ENCODE measurements at places on chromosomes 2 and 18.

GRCh38 chr2:191800874-191801273 is 46.0 kb downstream of the CAVIN2 start:
- no peaks in the 10 kb centered on the region for H3K4me1 ChIP-seq
- H3K36me3 ChIP-seq, result no peaks in the 10 kb centered on the region
- no peak for DNase-seq

- no peaks in the 10 kb centered on the region for H3K27me3 ChIP-seq
- DNase-seq, result no peak
- H3K27ac ChIP-seq, result no peak overlapping the region
- peaks cover 35% of the 10 kb centered on the region for H3K4me1 ChIP-seq
- H3K4me3 ChIP-seq, result no peak overlapping the region
- peaks cover 21% of the 10 kb centered on the region for H3K36me3 ChIP-seq
These were observed 96.6 kb upstream of the ALPP start for GRCh38 chr2:232281858-232282507.

GRCh38 chr2:100803334-100803733 is 16.6 kb upstream of the NPAS2 start:
- H3K4me3 ChIP-seq, result no peak overlapping the region
- H3K4me1 ChIP-seq, result no peaks in the 10 kb centered on the region
- H3K27me3 ChIP-seq, result no peaks in the 10 kb centered on the region
- no peaks in the 10 kb centered on the region for H3K36me3 ChIP-seq

DNA sequence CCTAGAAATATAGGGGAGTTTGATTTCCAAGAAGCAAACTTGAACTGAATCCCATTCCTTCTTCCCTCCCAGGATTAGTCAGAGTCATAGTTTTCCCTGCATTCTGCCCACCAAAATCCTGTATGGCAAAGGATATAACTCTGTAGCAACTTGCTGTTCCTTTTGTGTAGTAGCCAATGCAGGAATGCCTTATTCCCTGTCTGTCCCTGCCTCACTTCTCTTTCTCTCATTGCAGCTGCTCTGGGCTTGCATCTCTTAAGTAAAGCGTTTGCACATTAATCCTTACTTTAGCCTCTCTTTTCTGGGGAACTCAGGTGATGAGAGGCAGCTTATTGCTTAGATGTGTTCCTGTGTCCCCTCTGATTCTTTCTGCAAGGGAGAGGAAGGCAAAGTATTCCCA is 333.1 kb upstream of the VWC2L start:
- no peak overlapping the region for H3K4me3 ChIP-seq
- H3K27ac ChIP-seq, result no peak overlapping the region
- H3K4me1 ChIP-seq, result no peaks in the 10 kb centered on the region
- no peaks in the 10 kb centered on the region for H3K27me3 ChIP-seq

DNA sequence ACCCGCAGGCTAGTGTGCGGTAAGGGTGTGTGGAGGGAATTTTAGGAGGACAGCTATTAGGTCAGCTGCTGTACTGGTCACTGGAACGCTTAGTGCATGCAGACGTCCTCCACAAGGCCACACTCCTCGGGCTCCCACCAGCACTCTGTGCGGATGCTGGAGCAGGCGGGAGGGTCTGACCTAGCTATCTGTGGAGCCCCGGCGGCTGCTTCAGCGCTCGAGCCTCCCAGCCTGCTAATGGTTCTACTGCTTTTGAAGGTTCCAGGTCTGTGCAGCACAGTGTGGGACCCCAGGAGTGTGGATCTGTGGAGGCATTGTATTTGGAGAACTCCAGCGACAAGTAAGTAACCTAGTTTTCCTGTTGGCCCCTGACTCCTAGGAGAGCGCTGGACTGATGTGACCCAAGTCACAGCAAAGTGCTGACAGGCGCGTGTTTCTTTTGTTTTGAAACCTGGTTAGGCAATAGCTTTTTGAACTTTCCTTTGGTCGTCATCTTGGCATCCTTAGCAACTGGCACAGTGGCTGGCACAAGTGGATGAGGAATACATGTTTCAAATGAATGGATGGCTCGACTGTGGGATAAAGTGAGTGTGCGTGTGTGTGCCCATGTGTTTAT is 113.5 kb downstream of the ZNF236 start:
- H3K4me3 ChIP-seq, result no peak overlapping the region
- peaks cover 15% of the 10 kb centered on the region for H3K36me3 ChIP-seq
- no peak overlapping the region for H3K27ac ChIP-seq
- H3K27me3 ChIP-seq, result no peaks in the 10 kb centered on the region
- no peak for DNase-seq

DNA sequence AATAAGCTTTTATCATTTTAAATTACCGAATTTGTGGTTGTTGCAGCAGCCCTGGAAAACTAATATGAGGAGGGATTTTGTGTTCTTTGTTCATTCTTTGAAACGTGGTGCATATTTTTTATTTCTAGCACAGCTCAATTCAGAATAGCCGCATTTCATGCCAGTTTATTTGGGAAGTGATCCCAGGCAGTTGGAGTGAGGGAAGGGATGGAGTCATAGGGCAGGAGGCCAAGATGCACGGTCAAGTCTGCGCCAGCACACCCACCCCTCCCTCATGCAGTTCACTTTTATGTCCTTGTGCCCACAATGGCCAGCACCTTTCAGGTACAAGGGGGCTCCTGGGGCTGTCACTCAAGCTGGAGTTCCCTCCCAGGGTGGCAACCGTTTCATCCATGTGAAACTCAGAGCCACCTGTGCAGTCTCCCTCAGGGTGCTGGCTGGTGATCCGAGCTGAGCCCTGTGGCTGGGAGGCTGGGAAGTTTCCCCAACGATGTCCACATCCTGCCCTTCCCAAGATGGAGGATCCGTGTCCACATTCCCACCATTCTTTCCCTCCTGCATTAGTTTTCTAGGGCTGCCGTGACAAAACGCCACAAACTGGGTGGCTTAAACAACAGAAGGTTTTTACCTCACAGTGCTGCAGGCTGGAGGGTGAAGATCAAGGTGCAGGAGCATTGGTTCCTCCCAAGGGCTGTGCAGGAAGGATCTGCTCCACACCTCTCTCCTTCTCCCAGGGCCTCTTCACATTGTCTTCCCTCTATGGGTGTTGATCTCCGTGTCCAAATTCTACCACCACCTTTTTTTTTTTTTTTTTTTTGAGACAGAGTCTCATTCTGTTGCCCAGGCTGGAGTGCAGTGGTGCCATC is 68.5 kb upstream of the ITGA6 start:
- H3K27me3 ChIP-seq, result no peaks in the 10 kb centered on the region
- no peaks in the 10 kb centered on the region for H3K36me3 ChIP-seq
- no peak overlapping the region for H3K27ac ChIP-seq
- H3K4me1 ChIP-seq, result no peaks in the 10 kb centered on the region
- no peak for DNase-seq
- H3K4me3 ChIP-seq, result no peak overlapping the region

GRCh38 chr18:80251700-80252099 is 4.4 kb upstream of the PARD6G start:
- H3K4me3 ChIP-seq, result no peak overlapping the region
- no peaks in the 10 kb centered on the region for H3K36me3 ChIP-seq
- H3K27me3 ChIP-seq, result peaks cover 4% of the 10 kb centered on the region

- no peak overlapping the region for H3K4me3 ChIP-seq
- no peaks in the 10 kb centered on the region for H3K4me1 ChIP-seq
- H3K27ac ChIP-seq, result no peak overlapping the region
These were observed 168.4 kb downstream of the LOXHD1 start for GRCh38 chr18:46488471-46489213.
